Transverse colon (tissue), 4 donors: ENCODE measurements at places on chromosomes 1 and 21. TPM values are rescaled to one million over a fixed set of nuclear protein-coding genes. Genes with fewer than 3 reads are reported as not detected.

DYRK1A gene
- total RNA-seq = 71.5 TPM

DNA sequence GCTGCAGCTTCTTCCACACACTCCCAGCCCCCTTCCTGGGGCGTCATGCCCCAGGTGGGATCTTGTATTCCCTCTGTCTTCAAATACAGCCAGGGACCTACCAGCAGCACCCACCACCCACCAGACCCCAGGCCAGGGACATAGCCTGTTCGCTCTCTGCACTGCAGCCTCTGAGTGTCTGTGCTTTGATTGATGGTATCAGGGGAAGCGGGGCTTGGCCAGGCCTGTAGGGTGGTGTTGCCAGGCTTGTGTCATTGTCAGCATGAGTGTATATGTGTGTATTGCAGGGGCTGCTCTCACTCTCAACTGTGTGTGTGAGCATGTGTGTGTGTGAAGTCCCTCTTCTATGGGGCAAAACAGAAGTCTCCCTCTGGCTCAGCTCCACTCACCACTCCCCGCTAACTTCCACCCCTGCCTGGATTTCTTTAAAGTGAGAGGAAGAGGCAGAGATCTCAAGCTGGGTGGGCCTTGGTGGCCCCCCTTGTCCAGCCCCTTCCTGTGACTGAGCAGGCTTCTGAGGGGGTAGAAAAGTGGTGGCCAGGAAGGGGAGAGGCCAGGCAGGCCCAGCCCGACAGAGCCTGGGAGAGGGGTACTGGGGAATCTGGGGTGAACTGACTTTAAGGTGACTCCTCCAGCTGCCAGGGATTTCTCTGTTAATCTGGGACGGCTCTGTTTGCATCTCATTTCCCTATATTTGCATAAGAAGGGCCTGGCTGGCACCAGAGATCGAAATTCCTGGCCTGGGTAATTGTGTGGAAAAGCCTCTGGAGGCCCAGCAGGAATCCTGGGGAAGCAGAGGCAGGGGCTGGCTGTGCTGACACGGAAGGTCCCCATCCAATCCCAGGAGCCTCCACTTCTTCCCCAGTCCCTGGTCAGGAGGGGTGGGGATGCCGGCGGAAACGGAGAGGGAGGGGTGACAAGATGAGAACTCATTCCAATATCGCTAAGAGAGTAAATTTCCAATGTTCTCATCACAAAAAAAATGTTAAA is 18.6 kb upstream of the ADGRB2 start:
- no peaks in the 10 kb centered on the region for H3K36me3 ChIP-seq
- H3K4me3 ChIP-seq = no peak overlapping the region
- no peak overlapping the region for H3K27ac ChIP-seq
- DNase-seq = no peak
- H3K4me1 ChIP-seq = no peaks in the 10 kb centered on the region

DNA sequence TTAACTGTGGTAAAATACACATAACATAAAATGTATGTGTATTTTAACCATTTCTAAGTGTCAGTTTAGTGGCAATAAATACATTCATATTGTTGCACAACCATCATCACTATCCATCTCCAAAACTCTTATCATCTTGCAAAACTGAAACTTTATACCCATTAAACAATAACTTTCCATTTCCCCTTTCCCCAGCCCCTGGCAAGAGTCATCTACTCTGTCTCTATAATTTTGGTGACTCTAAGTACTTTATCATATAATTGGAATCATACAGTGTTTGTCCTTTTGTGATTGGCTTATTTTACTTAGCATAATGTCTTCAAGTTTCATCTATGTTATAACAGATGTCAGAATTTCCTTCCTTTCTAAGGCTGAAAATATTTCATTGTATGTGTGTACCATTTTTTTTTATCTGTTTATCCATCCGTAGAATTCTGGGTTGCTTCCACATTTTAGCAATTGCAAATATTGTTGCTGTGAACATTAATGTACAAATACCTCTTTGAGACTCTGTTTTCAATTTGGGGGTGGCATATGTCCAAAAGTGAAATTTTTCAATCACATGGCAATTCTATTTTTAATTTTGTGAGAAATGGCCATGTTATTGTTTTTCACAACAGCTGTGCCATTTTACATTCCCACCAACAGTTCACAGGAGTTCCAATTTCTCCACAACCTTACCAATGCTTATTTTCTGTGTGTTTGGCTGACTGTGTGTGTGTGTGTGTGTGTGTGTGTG is 153.9 kb upstream of the GORAB start:
- no peaks in the 10 kb centered on the region for H3K4me1 ChIP-seq
- H3K36me3 ChIP-seq = no peaks in the 10 kb centered on the region
- H3K27ac ChIP-seq = no peak overlapping the region

GRCh38 chr21:34061983-34062382 is 11.4 kb upstream of the MRPS6 start:
- H3K27ac ChIP-seq = no peak overlapping the region
- no peak for DNase-seq
- H3K36me3 ChIP-seq = no peaks in the 10 kb centered on the region
- no peaks in the 10 kb centered on the region for H3K27me3 ChIP-seq

DNA sequence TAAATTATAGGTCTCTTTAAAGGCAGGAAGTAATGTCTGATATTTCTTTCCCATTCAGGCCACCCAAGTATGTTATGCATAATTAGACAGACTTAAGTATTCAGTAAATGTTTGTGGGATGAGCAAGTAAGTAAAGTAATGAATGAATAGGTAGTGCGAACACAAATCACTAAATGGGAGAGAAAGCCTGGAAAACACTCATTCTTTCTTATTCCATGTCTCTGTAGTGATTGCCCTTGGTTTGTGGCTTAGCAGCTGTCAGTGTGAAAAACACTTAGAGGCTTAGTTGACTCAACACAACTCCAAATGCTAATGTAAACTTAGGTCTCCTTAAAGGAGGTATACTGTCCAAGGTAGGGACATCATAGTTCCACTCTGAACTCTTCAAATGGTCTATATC is 182.5 kb downstream of the ZC3H11B start:
- no peak overlapping the region for H3K4me3 ChIP-seq
- H3K27ac ChIP-seq = no peak overlapping the region
- no peaks in the 10 kb centered on the region for H3K27me3 ChIP-seq
- no peaks in the 10 kb centered on the region for H3K36me3 ChIP-seq
- no peaks in the 10 kb centered on the region for H3K4me1 ChIP-seq

- no peaks in the 10 kb centered on the region for H3K4me1 ChIP-seq
- H3K4me3 ChIP-seq = no peak overlapping the region
- no peaks in the 10 kb centered on the region for H3K36me3 ChIP-seq
- no peak for DNase-seq
- H3K27me3 ChIP-seq = no peaks in the 10 kb centered on the region
Observed at GRCh38 chr1:247089616-247090375, 11.2 kb upstream of the ZNF670 start.

GRCh38 chr1:169117599-169117998 is 11.1 kb downstream of the ATP1B1 start:
- no peaks in the 10 kb centered on the region for H3K36me3 ChIP-seq
- no peak for DNase-seq
- no peaks in the 10 kb centered on the region for H3K27me3 ChIP-seq
- peaks cover 45% of the 10 kb centered on the region for H3K4me1 ChIP-seq

GRCh38 chr1:43912607-43913006 is 21.0 kb upstream of the ARTN start:
- H3K4me3 ChIP-seq = no peak overlapping the region
- DNase-seq = peak; percentile 24
- H3K4me1 ChIP-seq = peaks cover 10% of the 10 kb centered on the region
- H3K36me3 ChIP-seq = no peaks in the 10 kb centered on the region
- H3K27ac ChIP-seq = peak overlapping the region; percentile 29
- no peaks in the 10 kb centered on the region for H3K27me3 ChIP-seq
